AG09319 (cell line): ENCODE measurements at places on chromosomes 4 and X.
A peak's percentile ranks its signal among the peaks of the same experiment; 100 is the strongest.

DNA sequence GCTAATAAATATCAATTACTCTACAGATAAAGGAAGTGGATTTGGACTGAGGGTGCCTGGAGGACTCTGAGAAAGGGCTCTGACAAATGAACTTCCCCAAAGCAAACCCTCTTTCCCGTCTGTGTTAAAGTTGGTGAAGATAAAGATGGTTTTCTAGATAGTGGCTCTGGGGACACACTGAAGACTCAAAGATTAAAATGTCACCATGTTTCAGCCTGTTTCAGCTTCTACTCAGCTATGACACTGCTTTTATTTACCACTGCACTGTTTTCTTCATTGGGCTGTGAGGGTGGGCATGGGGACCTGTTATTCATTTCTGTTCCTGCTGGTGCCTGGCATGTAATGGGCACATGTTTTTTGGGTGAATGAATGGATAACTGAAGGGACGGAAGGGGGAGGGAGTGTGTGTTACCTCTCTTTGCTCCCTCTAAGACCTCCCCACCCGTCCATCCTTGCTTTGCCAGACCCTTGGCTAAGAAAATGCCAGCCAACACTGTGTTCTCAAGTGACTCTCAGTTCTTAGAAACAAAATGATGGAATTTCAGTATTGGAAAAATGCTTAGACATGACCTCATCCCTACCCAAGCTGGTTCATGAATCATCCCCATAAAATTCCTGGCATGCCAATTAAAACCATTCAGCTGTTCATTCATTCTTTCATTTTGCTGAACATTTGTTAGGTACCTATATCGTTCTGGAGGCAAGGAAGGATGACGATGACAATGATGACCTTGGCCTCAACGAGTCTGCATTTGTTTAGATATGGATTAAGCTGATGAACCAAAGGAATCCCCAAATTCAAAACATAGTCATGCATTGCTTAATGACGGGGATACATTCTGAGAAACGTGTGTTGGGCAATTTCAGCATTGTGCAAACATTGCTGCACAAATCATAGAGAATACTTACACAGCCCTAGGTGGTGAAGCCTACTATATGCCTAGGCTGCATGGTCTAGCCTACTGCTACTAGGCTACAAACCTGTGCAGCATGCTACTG, 13.4 kb upstream of the STK32B start:
- peak; percentile 98 for DNase-seq

- no peak for DNase-seq
These were observed 68.7 kb downstream of the PAK3 start for GRCh38 chrX:111164728-111165127.

DNA sequence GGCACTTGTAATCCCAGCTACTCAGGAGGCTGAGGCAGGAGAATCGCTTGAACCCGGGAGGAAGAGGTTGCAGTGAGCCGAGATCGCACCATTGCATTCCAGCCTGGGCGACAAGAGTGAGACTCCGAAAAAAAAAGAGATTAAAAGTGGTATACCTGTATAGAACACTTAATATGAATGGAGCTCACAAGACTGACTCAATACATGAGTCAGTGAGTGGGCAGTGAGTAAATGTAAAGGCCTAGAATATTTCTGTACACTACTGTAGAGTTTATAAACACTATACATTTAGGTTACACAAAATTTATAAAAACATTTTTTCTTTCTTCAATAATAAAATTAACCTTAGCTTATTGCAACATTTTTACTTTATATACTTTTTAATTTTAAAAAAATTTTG, 93.8 kb downstream of the CENPC start:
- no peak for DNase-seq

DNA sequence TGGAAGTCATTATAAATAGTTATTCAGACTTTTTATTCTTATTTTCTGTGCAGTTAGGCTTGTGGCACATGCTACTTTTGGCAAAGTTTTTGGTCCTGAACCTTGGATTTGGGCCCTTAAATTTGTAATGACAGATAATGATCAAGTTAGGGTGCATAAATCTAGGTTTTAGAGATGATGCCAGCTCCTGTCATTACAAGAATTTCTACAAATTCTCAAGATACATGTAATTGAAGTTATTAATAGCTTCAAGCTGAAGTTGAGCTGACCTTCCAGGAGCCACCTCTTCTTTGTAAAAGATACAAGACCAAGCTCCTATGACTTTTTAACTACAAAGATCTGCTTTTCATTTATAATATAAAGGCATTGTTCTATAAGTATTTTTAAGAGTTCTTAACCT, 255.6 kb upstream of the UGT8 start:
- DNase-seq: no peak

DNA sequence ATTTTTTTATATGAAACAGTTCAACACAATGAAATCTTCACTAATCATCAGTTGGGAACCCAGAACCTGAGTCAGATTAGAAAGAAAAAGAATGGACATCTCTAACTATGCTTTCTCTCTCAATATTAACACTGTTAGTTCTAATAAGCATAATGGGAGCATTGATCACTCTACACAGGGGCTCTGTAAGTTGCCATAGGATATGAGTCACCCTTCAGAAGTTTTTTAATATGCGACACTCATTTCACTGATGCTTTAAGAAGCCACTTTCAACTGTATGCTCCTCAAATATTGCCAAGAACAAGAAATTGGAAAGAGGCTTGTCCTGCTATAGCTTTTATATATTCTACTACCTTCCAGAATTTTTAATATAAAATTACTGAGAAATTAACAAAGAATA, 187.0 kb downstream of the AASDH start:
- DNase-seq: no peak

DNA sequence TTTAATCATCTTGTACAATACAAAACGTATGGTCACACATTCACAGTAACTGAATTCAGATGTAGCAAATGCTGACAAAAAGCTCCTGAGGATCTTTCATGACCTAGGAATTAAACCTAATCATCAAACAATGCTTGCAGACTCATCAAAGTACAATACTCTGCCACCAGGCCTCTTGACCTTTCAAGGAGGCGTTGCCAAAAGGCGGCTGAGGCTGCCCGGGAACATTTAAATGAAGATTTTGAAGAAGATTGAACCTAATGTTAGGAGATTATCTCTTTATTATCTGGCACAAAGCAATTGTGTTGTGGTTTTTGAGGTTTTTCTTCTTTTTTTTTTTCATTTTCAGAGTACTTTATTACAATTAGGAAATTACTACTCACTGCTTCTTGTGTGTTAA, 340.5 kb downstream of the GALNTL6 start:
- DNase-seq: no peak

DNA sequence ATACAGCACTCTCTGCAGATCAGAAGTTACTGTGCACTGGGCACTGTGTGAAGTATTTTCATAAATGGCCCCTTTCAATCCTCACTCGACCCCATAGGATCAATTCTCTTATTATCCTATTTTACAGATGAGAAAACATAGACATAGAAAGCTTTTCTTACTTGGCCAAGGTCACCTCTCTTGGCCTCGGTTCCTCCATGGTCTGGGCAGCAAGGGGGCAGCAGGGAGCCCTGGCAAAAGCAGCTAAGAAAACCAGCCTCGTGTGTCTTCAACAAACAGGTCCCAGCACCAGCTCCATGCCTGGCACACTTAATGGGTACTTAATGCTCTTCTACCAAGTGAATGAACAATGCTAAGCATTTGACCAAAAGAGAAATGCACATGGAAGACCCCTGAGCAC, 34.4 kb downstream of the BST1 start:
- no peak for DNase-seq

DNA sequence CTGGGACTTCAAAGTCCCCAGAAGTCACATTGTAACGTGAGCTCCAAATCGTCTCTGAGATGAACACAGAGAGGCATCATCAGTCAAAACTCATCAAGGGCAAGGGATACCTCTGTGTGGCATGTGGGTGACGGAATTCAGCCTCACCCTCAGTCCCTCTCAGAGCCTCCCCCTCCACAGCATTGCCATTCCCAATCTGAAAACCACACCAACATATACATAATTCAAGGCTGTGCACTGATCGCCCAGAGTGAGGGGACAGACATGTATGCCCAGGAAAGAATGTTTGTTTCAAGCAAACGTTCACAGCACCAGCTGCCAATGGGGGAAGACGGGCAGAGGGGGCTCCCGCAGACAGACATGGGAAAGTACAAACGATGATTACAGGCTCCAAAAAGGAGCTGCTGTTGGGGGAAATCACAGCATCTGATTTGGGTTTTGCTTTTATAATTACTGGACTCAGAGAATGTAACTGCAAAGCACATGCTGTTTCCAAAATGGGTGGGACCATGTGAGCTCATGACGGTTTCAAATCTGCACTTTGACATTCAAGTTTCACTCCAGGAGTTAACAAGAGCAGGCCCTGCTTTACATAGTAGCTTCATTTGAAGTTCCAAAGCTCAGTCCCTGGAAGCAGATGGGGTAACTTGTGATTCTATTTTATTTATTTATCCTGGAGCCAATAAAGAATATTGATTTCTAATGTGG, 88.3 kb downstream of the CLCN4 start:
- no peak for DNase-seq

DNA sequence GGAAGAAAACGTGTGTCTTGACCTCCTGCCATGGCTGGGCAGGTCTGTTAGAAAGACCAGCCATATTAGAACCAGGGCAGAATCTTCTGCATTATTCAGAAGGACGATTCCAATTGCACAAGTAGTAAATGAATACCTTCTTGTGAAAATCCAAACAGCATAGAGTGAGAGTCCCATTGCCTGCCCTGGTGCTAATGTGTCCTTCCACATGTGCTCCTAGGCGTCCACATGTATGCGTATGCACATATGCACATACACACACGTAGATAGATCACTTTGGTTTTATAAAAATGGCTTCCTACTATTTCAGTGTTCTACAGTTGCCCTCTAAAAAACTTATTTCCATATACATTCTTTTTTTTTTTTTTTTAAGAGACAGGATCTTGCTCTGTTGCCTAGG, 10.2 kb upstream of the GRPEL1 start:
- no peak for DNase-seq

DNA sequence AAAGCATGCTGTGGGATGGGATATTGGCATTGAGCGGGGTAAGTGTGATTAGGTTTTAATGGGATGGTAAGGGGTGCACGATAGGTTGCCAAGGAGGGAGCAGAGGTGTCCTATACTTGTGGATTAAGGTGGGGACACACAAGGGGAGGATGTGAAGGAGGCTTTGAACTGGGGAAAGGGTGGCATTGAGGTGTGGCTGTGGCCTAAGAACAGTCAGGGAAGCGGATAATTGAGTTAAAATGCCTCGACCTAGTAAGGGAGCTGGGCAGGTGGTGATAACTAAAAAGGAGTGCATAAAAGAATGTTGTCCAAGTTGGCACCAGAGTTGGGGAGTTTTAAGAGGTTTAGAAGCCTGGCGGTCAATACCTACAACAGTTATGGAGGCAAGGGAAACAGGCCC, 17.5 kb downstream of the KLKB1 start:
- DNase-seq: no peak

DNA sequence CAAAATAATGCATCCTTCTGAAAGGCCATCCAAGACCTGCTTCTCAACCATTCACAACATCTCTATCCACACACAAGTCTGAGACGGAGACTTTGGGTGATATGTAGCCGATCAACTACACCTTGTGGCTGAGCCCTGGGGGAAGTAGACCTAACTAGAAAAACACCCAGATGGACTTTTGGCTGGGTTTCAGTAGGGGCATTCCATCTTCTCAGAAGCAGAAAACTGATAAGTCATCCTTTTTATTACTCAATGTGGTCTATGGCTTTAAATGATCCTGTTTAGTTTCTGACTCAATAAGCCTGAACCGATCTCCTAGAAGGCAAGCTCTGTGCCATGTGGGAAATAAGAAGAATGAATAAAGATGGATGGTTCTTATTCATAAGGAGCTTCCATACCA, 82.5 kb upstream of the AFF2 start:
- DNase-seq: no peak

DNA sequence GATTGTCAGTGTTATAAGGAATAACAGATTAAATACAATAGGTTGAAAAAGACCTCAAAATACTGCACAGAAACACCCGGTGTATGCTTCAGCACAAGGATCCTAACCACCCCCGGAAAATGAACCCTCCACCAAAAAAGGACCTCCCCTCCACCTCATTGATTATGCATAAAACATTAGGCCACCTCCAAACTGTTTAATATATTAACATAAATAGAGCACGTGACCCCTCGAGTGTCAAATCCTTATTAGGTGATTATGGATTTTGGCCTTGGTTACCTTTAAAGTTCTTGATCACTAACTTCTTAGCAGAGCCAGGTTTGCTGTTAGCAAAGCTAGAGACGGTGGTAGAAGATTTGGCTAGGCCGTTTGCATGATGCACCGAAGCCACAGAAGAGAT, 958 bp downstream of the CUL4B start:
- no peak for DNase-seq

DNA sequence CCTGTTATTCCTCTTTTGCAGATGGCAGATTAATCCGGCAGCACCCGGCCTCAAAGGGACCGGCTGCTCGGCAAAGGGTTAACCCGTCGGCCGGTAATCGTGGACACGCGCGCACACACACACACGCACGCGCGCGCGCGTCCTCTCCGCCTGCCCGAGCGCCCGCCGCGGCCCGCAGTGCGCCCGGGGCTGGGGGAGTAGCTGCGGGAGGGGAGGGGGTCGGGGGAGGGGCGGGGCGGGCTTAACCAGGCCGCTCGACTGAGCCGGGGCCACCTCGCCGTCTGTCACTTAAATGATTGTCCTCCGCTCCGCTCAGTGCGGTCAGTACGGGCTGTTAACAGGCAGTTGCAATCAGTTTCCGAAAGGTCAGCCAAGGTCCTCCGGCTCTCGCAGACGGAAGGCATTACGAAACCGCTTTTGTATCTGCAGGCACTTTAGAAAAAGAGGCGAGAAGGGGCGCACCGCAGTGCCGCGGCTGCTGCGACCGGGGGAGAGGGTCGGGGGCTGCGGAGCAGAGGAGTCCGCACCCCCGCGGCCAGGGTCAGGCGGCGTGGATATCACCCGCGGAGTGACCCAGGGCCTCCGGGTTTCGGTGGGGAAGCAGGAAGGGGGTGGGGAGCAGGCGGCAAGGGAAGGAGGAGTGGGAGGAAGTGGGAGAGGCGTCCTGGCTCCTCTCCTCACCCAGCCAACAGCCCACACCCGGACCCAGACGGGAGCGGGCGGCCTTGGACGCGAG, 57.3 kb upstream of the BCOR start:
- DNase-seq: no peak

DNA sequence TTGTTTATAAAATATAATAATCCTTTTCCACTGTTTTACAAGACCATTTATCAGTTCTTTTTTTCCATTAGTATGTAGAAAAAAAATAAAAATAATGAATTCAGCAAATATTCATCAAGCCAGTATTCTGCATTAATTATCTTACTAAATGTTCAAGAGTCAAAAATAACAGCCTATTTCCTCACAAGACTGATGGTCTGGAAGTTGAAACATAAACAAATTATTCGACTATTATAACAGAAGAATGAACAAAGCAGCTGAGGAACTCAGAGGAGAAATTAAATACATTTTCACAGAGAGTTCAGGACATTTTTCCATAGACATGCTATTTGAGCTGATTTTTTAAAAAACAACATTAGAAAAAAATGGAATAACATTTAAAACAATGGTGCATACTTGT, 2594.8 kb downstream of the ARAP2 start:
- no peak for DNase-seq

- DNase-seq: peak; percentile 47
These were observed 175.5 kb downstream of the DHRSX start for GRCh38 chrX:2325076-2325784.

GRCh38 chrX:7085879-7086278, 61.6 kb upstream of the STS start:
- no peak for DNase-seq
